ENCODE measurements at places on chromosomes 11 and 22. TPM values are rescaled to one million over a fixed set of nuclear protein-coding genes. Genes with fewer than 3 reads are reported as not detected.
A peak's percentile ranks its signal among the peaks of the same experiment; 100 is the strongest.

DNA sequence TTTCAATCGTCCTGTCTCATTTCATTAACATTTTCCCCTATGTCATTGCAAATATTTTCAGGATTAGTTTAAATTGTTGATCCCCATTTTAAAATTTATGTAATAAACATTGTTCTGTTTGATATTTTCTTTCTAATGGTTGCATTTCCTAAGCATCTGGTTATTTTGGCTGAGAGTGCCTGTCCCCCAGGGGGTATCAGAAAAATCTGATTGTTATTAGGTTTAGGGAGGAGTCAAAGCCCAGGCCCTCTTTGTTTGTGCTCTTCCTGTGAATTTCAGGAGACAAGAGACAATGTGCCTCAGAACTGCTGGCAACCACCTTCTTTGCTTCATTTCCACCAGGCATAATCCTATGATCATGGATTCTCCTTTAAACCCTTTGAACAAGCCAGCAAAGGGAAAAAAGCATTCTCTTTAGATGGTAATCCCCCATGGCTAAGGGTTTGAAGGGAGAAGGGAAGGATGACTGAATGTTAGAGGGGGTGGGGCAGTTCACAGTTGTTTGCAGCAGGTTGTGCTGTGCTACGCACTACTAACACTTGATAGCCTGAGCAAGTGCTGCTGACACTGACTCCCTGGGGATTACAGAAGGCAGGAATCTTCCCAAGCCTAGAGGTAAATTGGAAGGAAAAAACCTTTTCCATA, 462.4 kb upstream of the LRRC4C start:
- no peak for DNase-seq

GRCh38 chr11:35414311-35414710, 5.0 kb downstream of the SLC1A2 start:
- no peak for DNase-seq

- DNase-seq: no peak
Measured at GRCh38 chr11:78957476-78958245, 383.0 kb upstream of the NARS2 start.

FAM111B gene
- 0.94 TPM for polyA plus RNA-seq

P2RY2 gene
- polyA plus RNA-seq: 9.1 TPM

CHRNA10 gene
- 1.5 TPM for polyA plus RNA-seq

DLAT gene
- 21.1 TPM for polyA plus RNA-seq

GRCh38 chr11:78161962-78162371, 22.5 kb upstream of the ALG8 start:
- DNase-seq: peak; percentile 38

GRCh38 chr11:128937480-128937879, 5.2 kb downstream of the TP53AIP1 start:
- DNase-seq: no peak

GRCh38 chr22:49206281-49206680, 621.4 kb downstream of the BRD1 start:
- no peak for DNase-seq

ASCL2 gene
- 0.94 TPM for polyA plus RNA-seq

GRCh38 chr11:130886704-130887103, 29.6 kb downstream of the SNX19 start:
- no peak for DNase-seq

- no peak for DNase-seq
Measured at GRCh38 chr11:12198251-12199222, 88.1 kb downstream of the MICAL2 start.

DNA sequence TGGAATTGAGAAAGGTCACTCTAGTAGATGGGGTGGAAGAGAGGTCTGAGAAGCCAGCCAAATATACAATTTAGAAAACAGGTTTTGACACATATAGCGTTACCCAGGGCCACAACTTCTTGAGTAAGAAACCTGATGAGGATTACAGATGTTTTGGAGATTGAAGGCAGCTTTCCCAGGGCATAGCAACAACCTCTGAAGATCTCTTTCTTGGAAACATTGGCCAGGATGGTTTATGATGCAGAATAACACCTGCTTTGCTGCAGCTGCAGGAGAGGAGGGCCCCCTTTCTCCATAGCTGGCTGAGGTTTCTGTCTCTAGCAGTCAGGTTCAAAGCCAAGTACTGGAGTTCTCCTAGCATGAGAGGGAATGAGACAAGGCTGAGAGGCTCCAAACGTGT, 75.1 kb upstream of the NUP50 start:
- no peak for DNase-seq

FREY1 gene
- 0.28 TPM for polyA plus RNA-seq

C11orf86 gene
- not detected for polyA plus RNA-seq

DNA sequence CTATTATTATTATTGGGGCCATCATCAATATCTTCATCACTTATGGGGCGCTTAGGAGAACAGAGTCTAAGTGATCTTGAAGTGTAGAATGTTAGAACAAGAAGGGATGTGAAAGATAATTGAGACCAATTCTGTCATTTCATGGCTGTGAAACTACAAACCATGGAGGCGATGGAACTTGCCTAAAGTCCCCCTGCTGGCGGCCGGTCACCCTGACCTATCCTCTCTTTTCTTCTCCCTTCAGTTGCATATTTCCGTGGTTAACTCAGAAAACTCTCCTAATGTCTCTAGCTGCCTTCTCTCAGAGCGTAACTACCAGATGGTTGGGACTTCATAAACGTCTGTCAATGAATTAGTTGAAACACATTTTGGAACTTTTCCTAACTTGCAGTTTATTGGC, 6.6 kb upstream of the OR4B1 start:
- no peak for DNase-seq

GRCh38 chr11:59273373-59273841, 60.7 kb upstream of the MPEG1 start:
- no peak for DNase-seq

DNA sequence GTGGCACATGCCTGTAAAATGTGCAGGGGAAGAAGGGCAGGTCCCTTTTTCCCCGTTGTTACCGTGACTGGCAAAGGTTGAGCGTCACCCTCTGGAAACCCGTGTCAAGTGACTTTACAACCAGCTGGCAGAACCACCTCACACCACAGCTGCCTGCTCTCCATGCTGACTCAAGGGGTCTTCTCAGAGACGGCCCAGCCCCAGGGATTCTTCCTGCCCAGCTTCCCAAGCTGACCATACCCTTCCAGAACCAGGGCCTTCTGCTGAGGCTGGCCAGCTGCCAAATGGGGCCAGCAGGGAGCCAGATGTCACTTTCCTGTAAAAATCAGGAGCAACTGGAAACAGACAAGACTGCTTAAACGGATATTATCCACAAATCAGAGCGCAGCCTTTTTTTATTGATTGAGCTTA, 6.3 kb downstream of the PC start:
- peak; percentile 43 for DNase-seq

GRCh38 chr11:1566381-1567051, 5.6 kb downstream of the DUSP8 start:
- peak; percentile 7 for DNase-seq

GRCh38 chr11:83438438-83438837, 152.3 kb upstream of the CCDC90B start:
- no peak for DNase-seq

COX8A gene
- polyA plus RNA-seq: 779 TPM

DDTL gene
- polyA plus RNA-seq: 1.4 TPM

Data from lung (tissue), 17 donors.